ENCODE measurements at places on chromosomes 5 and 9. TPM values are rescaled to one million over a fixed set of nuclear protein-coding genes. Genes with fewer than 3 reads are reported as not detected.
A peak's percentile ranks its signal among the peaks of the same experiment; 100 is the strongest.

- no peak for DNase-seq
- no peaks in the 10 kb centered on the region for H3K36me3 ChIP-seq
- H3K27ac ChIP-seq, result no peak overlapping the region
- no peaks in the 10 kb centered on the region for H3K4me1 ChIP-seq
- no peak overlapping the region for H3K4me3 ChIP-seq
Measured at GRCh38 chr5:128464596-128464995, 73.4 kb downstream of the FBN2 start.

GRCh38 chr5:154701181-154701580, 54.0 kb upstream of the LARP1 start:
- no peak overlapping the region for H3K4me3 ChIP-seq
- no peaks in the 10 kb centered on the region for H3K4me1 ChIP-seq
- H3K27me3 ChIP-seq, result no peaks in the 10 kb centered on the region

- H3K27me3 ChIP-seq, result no peaks in the 10 kb centered on the region
- H3K4me1 ChIP-seq, result no peaks in the 10 kb centered on the region
- no peak overlapping the region for H3K27ac ChIP-seq
- no peak overlapping the region for H3K4me3 ChIP-seq
Measured at GRCh38 chr5:54696931-54697330, 179.4 kb downstream of the SNX18 start.

- no peaks in the 10 kb centered on the region for H3K27me3 ChIP-seq
- peaks cover 26% of the 10 kb centered on the region for H3K4me1 ChIP-seq
- H3K4me3 ChIP-seq, result no peak overlapping the region
Measured at GRCh38 chr5:139276426-139276825, 17.1 kb upstream of the MATR3 start.

DNA sequence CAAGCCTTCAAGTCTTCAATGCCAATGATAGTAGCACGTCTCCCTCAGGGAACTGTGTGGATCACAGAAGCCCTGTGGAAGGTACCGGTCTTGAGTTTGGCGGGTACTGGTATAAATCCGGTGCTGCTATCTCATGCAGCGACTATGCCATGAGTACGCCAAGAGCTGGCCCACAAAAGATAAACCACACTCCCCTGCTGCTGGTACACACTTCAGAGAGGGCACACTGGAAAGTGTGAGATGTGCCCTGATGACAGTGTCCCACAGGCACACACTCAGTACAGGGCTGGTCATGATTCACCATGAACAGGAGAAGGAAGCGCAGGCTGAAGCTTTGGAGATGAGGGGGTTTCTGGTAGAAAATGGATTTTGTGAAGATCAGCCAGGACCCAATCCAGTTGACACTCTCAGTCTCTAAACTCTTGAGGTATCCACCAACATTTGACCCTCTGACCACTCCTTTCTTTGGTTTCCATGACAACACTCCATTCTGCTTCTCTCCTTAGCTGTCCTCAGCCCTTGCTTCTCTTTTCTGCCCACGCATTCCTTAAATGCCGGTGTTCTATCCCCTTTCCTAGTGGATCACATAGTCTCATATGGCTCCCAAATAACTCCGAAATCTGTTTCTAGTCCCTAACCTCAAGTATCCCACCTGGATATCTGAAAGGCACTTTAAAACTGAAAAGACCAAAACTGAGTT, 5.1 kb downstream of the AMACR start:
- H3K4me3 ChIP-seq, result no peak overlapping the region
- no peaks in the 10 kb centered on the region for H3K27me3 ChIP-seq
- H3K36me3 ChIP-seq, result peaks cover 5% of the 10 kb centered on the region
- H3K27ac ChIP-seq, result no peak overlapping the region

GRCh38 chr9:123338710-123339665, 17.0 kb upstream of the CRB2 start:
- H3K4me3 ChIP-seq, result peak overlapping the region; percentile 42
- DNase-seq, result peak; percentile 67

DNA sequence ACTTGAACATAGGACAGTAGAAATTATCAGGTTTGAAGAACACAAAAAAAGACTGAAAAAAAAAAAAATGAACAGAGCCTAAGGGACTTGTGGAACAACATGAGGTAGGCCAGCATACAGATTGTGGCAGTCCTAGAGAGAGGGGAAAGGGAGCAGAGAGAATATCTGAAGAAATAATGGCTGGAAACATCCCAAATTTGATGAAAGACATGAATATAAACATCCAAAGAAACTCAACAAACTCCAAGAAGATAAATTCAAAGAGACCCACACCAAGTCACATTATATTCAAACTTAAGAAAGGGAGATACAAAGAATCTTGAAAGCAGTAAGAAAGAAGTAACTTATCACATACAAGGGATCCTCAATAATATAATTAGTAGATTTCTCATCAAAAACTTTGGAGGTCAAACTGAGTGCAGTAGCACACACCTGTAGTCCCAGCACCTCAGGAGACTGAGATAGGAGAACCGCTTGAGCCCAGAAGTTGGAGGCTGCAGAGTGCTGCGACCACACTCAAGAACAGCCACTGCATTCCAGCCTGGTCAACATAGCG, 9.1 kb downstream of the PLAA start:
- H3K4me3 ChIP-seq, result no peak overlapping the region
- DNase-seq, result no peak
- no peaks in the 10 kb centered on the region for H3K36me3 ChIP-seq
- no peak overlapping the region for H3K27ac ChIP-seq
- H3K27me3 ChIP-seq, result no peaks in the 10 kb centered on the region

DNA sequence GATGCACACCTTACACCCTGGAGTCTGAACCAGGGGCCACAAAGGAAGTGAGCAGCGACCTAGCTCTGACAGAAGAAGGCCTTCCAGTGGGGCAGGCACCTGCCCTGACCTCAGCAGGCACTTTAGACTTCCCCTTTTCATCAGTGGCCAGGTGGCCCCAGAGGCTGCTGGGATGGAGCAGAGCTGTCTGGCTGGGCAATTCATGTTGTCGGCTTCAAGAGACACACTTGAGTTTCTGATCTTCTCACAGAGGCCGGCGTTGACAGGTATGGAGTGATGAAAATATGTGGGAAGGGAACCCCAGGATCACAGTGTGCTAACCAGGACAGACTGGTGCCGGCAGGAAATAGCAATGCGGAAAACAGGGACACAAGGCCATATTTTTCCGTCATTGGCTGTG, 375.5 kb downstream of the CTNND2 start:
- H3K4me1 ChIP-seq, result peaks cover 4% of the 10 kb centered on the region
- no peak for DNase-seq
- no peak overlapping the region for H3K27ac ChIP-seq
- H3K36me3 ChIP-seq, result no peaks in the 10 kb centered on the region
- H3K27me3 ChIP-seq, result no peaks in the 10 kb centered on the region
- H3K4me3 ChIP-seq, result no peak overlapping the region

DNA sequence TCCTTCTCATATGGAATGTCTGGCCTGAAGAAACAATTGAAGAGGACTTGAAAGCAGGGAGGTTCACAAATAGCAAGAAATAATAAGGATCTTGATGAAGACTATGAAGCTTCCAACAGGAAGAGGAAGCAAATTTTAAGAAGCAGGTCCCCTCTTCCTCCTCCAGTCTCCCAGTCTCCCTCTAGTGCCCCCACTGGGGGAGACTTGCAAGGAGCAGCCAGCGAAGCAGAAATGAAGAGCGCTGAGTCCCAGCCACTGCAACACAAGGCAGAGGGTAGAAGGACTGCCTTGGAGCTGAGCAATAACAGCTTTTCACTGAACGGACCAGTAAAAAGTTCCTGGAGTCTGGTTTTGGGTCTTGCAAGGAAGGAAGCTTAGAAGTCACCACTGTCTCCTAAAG, 32.6 kb upstream of the ACO1 start:
- no peaks in the 10 kb centered on the region for H3K36me3 ChIP-seq
- H3K4me1 ChIP-seq, result no peaks in the 10 kb centered on the region
- no peaks in the 10 kb centered on the region for H3K27me3 ChIP-seq
- H3K27ac ChIP-seq, result no peak overlapping the region
- H3K4me3 ChIP-seq, result no peak overlapping the region
- no peak for DNase-seq

GRCh38 chr9:95757439-95757838, 118.1 kb upstream of the ERCC6L2 start:
- no peak overlapping the region for H3K4me3 ChIP-seq
- H3K27ac ChIP-seq, result no peak overlapping the region
- H3K36me3 ChIP-seq, result no peaks in the 10 kb centered on the region
- peaks cover 4% of the 10 kb centered on the region for H3K27me3 ChIP-seq

DNA sequence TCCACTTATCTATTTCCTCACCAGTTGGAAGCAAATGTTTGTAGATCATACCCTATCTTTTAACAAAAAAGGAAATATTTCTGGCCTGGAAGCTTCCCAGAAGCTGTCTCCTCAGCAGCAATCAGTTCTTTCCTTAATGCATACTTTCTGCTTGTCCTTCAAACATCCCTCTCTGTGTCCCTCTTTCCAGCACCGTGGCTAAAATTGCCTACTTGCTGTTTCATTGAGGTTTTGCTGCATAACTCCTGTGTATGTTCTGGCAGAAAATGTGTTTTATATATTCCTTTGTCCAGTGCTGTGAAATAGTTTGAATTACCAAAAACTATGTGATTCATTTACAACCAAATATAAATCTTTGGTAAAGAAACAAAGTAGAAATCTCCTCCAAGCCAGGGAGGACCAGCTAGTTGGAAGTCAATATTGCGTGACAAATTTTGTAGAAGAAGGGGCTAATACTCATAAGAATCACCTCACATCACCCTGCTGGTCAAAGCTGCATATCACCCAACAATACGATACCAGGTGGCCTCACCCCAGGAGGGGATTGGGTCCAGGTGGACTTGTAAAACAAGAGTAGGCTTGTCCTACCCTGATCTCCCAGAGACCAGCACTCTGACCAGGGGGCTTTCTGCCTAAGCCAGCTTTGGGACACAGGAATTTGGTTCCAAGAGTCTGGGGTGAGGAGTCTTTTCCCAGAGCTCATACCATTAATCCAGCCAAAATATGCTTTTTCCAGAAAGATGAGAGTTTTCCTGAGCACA, 198.4 kb upstream of the SNX2 start:
- H3K4me1 ChIP-seq, result no peaks in the 10 kb centered on the region
- H3K4me3 ChIP-seq, result no peak overlapping the region
- no peaks in the 10 kb centered on the region for H3K36me3 ChIP-seq
- no peak overlapping the region for H3K27ac ChIP-seq

DNA sequence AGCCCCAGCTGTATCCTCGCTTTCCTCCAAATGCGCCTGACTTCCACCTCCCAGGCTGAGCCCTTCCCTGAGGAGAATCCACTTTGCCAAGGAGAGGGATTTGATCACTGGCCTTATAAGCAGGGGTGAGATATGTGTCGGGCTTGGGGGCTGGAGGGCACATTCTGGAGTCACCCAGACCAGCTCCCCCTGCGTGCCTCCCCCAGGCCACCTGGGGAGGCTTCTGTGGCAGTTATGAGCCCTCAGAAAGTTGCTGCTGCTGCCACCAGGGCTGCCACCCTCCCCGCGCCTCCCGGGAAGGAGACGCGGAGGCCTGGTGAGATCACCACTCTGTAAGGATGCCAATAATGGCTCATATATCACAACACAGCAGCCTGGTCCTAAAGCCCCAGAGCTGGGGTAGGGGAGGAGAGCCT, 211.5 kb downstream of the PAPPA start:
- no peak overlapping the region for H3K27ac ChIP-seq
- peaks cover 2% of the 10 kb centered on the region for H3K4me1 ChIP-seq
- H3K4me3 ChIP-seq, result no peak overlapping the region
- H3K36me3 ChIP-seq, result no peaks in the 10 kb centered on the region

DNA sequence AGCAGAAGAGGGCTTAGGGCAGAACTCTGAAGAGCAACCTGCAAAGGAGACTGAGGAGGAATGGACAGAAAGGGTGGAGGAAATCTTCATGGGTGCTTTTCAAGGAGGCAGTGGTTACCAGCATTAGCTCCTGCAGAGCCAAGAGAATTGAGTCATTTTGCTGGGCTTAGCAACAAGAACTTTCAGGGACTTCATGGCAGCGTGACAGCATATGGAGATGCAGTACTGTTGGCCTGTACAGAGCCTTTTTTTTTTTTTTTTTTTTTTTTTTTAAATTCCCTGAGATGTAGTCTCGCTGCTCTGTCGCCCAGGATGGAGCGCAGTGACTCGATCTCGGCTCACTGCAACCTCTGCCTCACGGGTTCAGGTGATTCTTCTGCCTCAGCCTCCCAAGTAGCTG, 296.0 kb upstream of the DMRT1 start:
- H3K27me3 ChIP-seq, result no peaks in the 10 kb centered on the region
- H3K4me3 ChIP-seq, result no peak overlapping the region
- no peak for DNase-seq

- no peaks in the 10 kb centered on the region for H3K4me1 ChIP-seq
- H3K27ac ChIP-seq, result no peak overlapping the region
- no peak overlapping the region for H3K4me3 ChIP-seq
- no peaks in the 10 kb centered on the region for H3K36me3 ChIP-seq
- DNase-seq, result no peak
- no peaks in the 10 kb centered on the region for H3K27me3 ChIP-seq
Measured at GRCh38 chr5:96111080-96111756, 149.6 kb upstream of the ELL2 start.

- H3K4me3 ChIP-seq, result no peak overlapping the region
- DNase-seq, result no peak
- H3K36me3 ChIP-seq, result no peaks in the 10 kb centered on the region
- H3K4me1 ChIP-seq, result no peaks in the 10 kb centered on the region
Measured at GRCh38 chr9:120336753-120337090, 243.2 kb downstream of the CDK5RAP2 start.

- H3K36me3 ChIP-seq, result no peaks in the 10 kb centered on the region
- no peak for DNase-seq
- H3K4me1 ChIP-seq, result peaks cover 7% of the 10 kb centered on the region
- no peaks in the 10 kb centered on the region for H3K27me3 ChIP-seq
Measured at GRCh38 chr9:94867842-94868312, 141.4 kb downstream of the AOPEP start.

DNA sequence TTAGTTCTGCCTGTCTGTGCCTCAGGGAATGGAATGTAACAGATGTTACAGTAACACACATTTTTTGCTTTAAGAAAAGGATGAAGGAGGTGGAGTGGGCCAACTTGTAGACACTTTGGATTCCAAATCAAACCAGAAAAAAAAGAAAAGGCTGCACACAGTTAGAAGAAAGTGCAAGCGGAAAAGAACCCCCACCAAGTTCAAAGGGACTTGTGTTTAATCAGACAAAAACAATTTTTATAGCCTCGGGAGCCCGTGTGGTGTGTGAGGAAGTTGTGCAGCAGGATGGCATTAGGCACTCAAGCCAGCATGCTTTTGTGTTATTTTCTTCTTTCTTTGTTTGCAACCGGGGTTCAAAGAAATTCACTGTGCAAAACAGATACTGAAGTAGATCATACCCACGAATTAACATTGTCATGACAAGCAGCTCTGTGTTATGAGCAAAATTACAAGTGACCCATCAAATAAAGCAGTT, 189.5 kb downstream of the SEMA5A start:
- no peaks in the 10 kb centered on the region for H3K4me1 ChIP-seq
- no peak overlapping the region for H3K4me3 ChIP-seq
- no peaks in the 10 kb centered on the region for H3K27me3 ChIP-seq
- no peak for DNase-seq
- no peaks in the 10 kb centered on the region for H3K36me3 ChIP-seq
- H3K27ac ChIP-seq, result no peak overlapping the region

Gene PGM5
- 5.2 TPM for polyA plus RNA-seq

Gene PDE6A
- 0.16 TPM for polyA plus RNA-seq

Gene ZCCHC7
- polyA plus RNA-seq, result 21.8 TPM

Gene CCNB1
- 23.7 TPM for polyA plus RNA-seq

Gene BARX1
- 0.55 TPM for polyA plus RNA-seq

Gene RNF44
- 54.8 TPM for polyA plus RNA-seq

Gene BHMT2
- 1.0 TPM for polyA plus RNA-seq

Gene INIP
- 21.1 TPM for polyA plus RNA-seq

Gene PANK3
- 7.3 TPM for polyA plus RNA-seq

Gene ANKRD55
- 6.7 TPM for polyA plus RNA-seq

Gene RIMOC1
- polyA plus RNA-seq, result 10.9 TPM

Gene SURF6
- 17.2 TPM for polyA plus RNA-seq

Gene NSG2
- polyA plus RNA-seq, result 0.41 TPM

Gene OR13C3
- polyA plus RNA-seq, result not detected

Gene NKD2
- 12.4 TPM for polyA plus RNA-seq
